Smooth muscle cell of the brain vasculature (primary cell): ENCODE measurements at places on chromosomes 2 and 18.

GRCh38 chr2:157176602-157177001, 80.9 kb upstream of the GALNT5 start:
- no peak for DNase-seq

GRCh38 chr2:165895974-165896373, 57.6 kb downstream of the TTC21B start:
- DNase-seq: no peak

DNA sequence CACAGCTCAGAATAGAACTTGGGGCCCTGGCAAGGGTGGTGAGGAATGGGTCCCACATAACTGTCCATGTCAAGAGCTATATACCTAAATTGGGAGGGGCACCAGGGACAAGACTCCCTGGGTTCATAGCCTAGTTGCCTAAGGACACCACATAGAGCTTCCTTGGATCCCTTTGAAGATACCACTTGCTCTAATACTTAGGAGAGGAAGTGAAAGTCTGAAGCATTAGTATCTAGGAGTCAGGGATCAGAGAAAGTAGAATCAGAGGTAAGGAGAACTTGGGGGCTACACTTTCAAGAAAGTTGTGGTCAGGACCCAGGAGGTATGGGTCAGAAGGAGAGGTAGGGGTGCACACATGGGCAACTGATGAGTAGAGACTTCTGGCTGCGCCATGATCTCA, 318.2 kb upstream of the SLC39A10 start:
- no peak for DNase-seq

DNA sequence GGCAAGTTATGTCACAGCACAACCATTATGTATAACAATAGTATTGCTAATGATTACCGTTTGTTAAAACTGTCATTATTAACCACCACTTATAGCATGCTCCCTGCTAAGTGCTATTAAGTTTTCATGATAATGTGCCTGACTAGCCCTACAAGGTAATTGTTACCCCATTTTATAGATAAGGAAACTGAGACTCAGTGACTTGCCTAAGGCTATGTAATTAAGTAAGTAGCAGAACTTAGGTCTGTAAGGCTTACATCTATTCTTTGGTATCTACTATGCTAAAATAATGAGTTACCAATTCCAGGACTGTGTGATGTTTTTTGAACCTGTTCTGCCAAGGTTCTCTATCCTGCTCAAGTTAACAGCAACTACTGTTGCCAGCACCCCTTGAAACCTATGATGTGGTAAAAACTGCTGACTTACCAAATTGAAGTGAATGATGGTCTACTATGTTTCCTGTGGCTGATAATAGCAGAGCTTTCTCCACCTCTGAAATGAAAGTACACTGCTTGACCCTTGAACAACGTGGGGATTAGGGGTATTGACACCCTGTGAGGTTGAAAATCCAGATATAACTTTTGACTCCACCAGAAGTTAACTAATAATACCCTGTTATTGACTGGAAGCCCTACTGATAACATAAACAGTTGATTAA, 18.2 kb downstream of the ACVR2A start:
- DNase-seq: no peak

- DNase-seq: no peak
Observed at GRCh38 chr2:226190479-226191252, 609.0 kb downstream of the IRS1 start.

- DNase-seq: no peak
Observed at GRCh38 chr2:159910951-159911350, 112.9 kb upstream of the CD302 start.

GRCh38 chr2:14185906-14186305, 446.6 kb upstream of the LRATD1 start:
- no peak for DNase-seq

DNA sequence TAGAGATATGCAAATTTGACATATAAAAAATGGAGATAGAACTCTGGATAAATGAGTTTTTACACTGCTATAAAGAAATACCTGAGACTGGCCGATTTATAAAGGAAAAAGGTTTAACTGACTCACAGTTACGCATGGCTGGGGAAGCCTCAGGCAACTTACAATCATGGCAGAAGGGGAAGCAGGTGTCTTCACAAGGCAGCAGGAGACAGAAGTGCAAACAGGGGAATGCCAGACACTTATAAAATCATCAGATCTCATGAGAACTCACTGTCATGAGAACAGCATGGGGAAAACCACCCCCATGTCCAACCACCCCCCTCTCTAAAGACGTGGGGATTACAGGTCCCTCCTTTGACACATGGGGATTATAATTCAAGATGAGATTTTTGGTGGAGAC, 1540.2 kb upstream of the SLC39A10 start:
- no peak for DNase-seq

DNA sequence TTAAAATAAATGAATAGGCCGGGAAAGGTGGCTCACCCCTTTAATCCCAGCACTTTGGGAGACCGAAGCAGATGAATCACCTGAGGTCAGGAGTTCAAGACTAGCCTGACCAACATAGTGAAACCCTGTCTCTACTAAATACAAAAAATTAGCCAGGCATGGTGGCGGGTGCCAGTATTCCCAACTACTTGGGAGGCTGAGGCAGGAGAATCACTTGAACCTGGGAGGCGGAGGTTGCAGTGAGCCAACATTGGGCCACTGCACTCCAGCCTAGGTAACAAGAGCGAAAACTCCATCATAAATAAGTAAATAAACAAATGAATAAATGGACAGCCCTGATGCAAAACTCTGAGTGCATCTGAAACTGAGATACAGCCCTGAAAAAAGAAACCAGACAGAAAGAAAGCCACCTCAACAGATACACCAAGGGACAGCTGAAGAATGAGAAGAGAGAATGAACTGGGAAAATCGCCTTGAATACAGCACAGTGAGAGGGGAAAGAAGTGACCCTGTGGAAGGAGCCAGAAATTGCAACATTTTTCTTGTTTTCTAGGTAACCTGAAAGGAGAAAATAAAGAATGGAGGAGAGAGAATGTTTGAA, 64.4 kb downstream of the TRABD2A start:
- no peak for DNase-seq

GRCh38 chr18:75076286-75076685, 132.7 kb downstream of the PTGR3 start:
- DNase-seq: no peak

- no peak for DNase-seq
Observed at GRCh38 chr2:84894758-84895520, 10.5 kb upstream of the TMSB10 start.

- DNase-seq: no peak
Observed at GRCh38 chr18:11324510-11324909, 175.1 kb upstream of the PIEZO2 start.

GRCh38 chr2:159832858-159833257, 34.9 kb upstream of the CD302 start:
- DNase-seq: no peak

DNA sequence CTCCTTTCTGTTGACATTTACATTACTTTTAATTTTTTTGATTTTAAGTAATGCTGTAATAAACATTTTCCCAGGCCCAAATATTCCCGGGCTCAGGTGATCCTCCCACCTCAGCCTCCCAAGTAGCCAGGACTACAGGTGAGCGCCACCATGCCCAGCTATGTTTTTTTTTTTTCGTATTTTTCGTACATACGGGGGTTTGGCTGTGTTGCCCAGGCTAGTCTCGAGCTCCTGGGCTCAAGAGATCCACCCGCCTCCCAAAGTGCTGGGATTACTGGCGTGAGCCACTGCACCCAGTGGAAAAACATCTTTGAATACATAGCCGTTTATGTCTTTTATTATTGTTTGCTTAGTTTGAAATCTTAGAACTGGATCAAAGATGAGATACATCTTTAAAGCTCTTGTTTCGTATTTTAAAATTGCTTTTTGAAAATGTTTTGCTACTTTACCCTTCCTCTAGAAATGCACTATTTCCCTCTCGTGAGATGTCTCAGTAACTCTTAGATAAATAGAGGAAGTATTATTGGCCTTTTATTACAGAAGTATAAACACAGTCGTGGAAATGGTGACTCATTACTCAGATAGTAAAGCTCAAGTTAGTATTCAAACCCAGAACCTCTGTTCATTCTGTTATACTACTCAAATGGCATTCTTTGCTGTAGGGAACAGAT, 2.4 kb downstream of the SMCHD1 start:
- DNase-seq: no peak

- DNase-seq: no peak
Observed at GRCh38 chr2:127039387-127040031, 67.4 kb downstream of the BIN1 start.

DNA sequence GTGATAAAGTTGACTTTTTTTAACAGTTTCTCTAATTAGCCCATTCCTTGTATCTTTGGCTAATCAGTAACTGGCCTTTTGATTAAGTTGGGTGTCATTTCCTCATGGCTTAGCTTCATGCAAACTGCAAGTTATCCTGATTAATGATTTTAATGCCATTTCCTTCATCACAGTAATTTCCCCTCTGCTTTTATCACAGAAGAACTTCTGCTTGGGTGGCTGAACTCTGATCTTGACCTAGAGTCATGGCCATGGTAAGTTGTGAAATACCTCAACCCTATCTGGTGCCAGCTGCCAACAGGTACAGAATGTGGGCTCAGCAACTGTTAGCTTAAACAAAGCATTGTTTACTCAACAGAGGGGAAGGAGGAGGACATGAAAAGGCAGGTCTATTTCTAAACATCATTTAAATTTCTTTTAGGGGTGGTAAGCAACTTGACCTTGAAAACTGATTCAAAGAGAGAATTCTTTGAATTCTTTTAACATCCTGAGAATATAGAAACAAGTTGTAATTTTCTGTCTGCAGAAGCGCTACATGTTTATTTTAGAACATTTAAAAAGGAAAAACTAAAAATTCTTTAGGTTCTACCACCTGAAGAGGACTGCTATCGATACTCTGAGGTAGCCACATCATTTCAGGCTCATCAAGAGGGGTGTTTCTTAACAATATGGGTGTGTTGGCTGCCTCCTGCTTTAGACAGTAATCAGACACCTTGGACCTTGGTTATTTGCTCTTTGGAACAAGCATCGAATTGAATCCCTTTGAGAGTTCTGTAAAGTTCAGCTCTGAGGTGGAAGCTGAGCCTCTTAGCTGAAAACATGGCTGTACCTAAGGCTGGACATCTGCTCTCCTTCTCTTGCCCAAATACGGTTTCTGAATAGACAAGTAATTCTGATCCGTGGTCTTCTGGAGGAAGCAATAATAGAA, 39.7 kb downstream of the ANXA4 start:
- DNase-seq: no peak
